ENCODE measurements at places on chromosomes 7 and 10. TPM values are rescaled to one million over a fixed set of nuclear protein-coding genes. Genes with fewer than 3 reads are reported as not detected.

Gene PLEKHS1
- polyA plus RNA-seq, result 0.01 TPM

Gene FAM13C
- 15.3 TPM for polyA plus RNA-seq

Gene HOXA13
- polyA plus RNA-seq, result not detected

Gene CHST15
- 10.1 TPM for polyA plus RNA-seq

Gene PVRIG
- polyA plus RNA-seq, result 0.76 TPM

Gene CFAP43
- 0.81 TPM for polyA plus RNA-seq

Gene CCL24
- polyA plus RNA-seq, result 1.0 TPM

Gene ACTR3C
- polyA plus RNA-seq, result 2.0 TPM

Gene TRA2A
- 65.8 TPM for polyA plus RNA-seq

Gene SEMA3D
- polyA plus RNA-seq, result 0.91 TPM

Gene CLEC2L
- not detected for polyA plus RNA-seq

Gene SPAM1
- not detected for polyA plus RNA-seq

Gene IPMK
- polyA plus RNA-seq, result 6.3 TPM

Gene HTR7
- polyA plus RNA-seq, result 0.06 TPM

Gene GALNT17
- 1.1 TPM for polyA plus RNA-seq

Gene GATA3
- polyA plus RNA-seq, result 2.4 TPM

Gene WDFY4
- 2.1 TPM for polyA plus RNA-seq

Gene ITPRID1
- not detected for polyA plus RNA-seq

Gene GIMAP6
- 23.2 TPM for polyA plus RNA-seq

Gene AFAP1L2
- polyA plus RNA-seq, result 11.0 TPM

Gene ZNF282
- polyA plus RNA-seq, result 7.1 TPM

Gene MLXIPL
- polyA plus RNA-seq, result 139 TPM

Gene TAF5
- polyA plus RNA-seq, result 1.3 TPM

Gene RNF148
- polyA plus RNA-seq, result 0.10 TPM

Gene NPSR1
- polyA plus RNA-seq, result not detected

Gene VSTM4
- polyA plus RNA-seq, result 9.4 TPM

Gene PKD2L1
- 0.34 TPM for polyA plus RNA-seq

Gene GPRIN2
- 0.46 TPM for polyA plus RNA-seq

Gene IKZF1
- polyA plus RNA-seq, result 3.4 TPM

Gene PODXL
- 40.3 TPM for polyA plus RNA-seq

Gene POLR2J2
- polyA plus RNA-seq, result 2.6 TPM

Gene GIMAP1
- polyA plus RNA-seq, result 10.1 TPM

Gene VPS26A
- polyA plus RNA-seq, result 13.1 TPM

Gene SNCG
- 100 TPM for polyA plus RNA-seq

Gene MEST
- 177 TPM for polyA plus RNA-seq

Gene GRM8
- polyA plus RNA-seq, result 0.08 TPM

Gene GPAM
- polyA plus RNA-seq, result 109 TPM

Gene IL15RA
- 29.6 TPM for polyA plus RNA-seq

Gene PLAU
- 3.6 TPM for polyA plus RNA-seq

All from adipose tissue (tissue), 3 donors.